ENCODE measurements at places on chromosomes 5 and 9.

GRCh38 chr5:96175090-96175489, 213.4 kb upstream of the ELL2 start:
- no peak for DNase-seq

DNA sequence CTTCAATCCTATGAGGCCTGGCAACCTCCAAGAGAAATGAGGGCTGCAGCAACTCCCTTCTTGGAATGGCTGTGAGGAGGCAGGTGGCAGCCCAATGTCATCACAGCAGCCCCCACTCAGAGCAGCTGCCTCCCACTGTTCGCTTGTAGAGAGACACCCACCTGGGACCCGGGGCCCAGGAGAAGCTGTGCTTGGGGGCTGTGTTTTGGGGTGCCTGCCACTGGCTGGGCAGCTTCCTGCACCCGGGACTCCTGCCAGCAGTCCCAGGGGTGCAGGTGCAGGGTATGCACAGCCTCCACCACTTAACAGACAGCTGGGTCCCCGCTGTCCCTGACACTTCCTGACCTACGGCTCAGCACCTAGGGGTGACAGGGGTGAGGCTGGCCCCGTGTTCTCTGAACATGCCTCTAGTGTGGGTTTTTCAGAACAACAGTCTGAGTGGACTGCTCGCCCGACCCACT, 26.2 kb downstream of the NIPAL4 start:
- DNase-seq: no peak

DNA sequence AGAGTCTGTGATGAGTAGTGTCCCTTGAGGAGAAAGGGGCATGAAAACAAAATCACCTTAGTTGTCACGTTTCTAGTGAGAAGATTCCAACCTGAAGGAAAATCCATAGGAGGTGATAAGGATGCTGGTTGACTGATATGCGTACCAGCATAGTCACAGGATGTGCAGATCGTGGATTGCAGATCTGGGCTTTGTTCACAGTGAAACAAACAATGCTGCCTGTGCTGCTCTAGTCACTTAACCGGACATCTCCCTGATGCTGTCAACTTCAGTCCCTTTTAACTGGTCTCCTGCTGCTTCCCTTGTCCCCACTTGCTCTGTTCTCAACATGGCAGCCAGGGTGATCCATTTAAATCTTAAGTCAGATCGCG, 89.7 kb downstream of the IQGAP2 start:
- DNase-seq: no peak

DNA sequence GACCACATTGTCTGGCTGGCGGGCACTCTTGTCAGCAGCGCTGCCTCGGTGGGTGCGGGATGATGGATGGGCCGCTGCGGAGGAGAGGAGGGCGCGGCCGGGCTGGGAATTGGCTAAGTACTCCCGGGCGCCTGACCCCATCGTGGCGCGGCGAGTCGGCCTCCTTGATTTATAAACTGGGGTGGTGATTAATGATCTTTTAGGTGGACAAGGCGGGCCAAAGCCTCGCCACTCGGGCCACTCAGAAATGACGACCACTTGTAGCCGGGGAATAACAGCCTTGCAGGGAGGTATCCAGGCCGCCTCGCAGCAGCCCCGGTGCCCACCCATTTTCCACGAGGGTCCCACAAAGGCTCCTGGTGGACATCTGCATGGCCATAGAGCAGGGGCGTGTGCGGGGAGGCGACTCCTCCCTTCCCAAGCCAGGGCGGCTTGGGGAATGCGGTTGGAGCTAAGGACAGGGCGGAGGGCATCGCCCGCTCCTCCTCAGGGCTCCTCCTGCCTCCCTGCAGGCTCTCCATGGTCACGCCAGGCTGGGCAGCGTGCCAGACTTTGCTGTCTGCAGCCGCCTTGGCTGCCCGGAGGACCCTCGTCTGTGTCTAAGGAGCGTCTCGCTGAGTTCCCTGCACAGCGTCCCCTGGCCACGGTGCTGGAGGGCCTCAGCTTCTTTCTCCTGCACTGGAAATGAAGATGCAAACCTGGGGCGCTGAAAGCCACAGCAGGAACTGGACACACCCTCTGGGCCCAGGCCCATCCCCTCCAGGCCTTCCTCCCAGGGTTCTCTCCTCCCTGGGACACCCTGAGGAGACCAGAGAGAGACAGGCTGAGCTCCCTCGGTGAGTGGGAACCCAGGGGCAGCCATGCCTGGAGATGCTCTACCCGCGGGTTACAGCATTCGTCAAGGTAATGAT, 287.4 kb upstream of the IRX4 start:
- no peak for DNase-seq

GRCh38 chr9:128341435-128341849, 1.1 kb downstream of the SLC27A4 start:
- no peak for DNase-seq

- no peak for DNase-seq
Observed at GRCh38 chr5:102749416-102750030, 5.6 kb upstream of the PAM start.

- no peak for DNase-seq
Observed at GRCh38 chr9:125513668-125514413, 193.2 kb downstream of the MAPKAP1 start.

All from brain pericyte (primary cell).